ENCODE measurements at places on chromosomes 7 and 10.

DNA sequence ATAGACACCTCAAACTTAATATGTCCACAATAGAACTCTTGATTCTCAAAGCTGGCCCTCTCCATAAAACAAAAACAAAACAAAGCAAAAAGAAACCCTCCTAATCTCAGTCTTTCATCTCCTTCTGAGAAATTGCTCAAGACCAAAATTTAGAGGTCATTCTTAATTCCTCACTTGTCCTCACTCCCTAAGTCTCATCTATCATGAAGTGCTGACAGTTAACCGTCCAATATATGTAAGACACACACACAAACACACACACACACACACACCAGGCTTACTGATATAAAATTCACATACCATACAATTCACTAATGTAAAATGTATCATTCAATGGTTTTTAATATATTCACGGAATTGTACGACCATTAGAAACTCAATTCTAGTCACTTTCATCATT is 17.0 kb upstream of the SVIL start:
- no peak for DNase-seq

GRCh38 chr10:76583711-76584161 is 1053.9 kb downstream of the KCNMA1 start:
- no peak for DNase-seq

- no peak for DNase-seq
Observed at GRCh38 chr7:36210291-36210922, 57.4 kb downstream of the EEPD1 start.

- DNase-seq: no peak
Observed at GRCh38 chr10:102779680-102780526, 36.2 kb downstream of the WBP1L start.

GRCh38 chr10:44978570-44979280 is at the start of gene DEPP1:
Gene DEPP1 (minus strand): TSS chr10:44978809. CDS start chr10:44978030, 779 bp downstream.
- DNase-seq: no peak

DNA sequence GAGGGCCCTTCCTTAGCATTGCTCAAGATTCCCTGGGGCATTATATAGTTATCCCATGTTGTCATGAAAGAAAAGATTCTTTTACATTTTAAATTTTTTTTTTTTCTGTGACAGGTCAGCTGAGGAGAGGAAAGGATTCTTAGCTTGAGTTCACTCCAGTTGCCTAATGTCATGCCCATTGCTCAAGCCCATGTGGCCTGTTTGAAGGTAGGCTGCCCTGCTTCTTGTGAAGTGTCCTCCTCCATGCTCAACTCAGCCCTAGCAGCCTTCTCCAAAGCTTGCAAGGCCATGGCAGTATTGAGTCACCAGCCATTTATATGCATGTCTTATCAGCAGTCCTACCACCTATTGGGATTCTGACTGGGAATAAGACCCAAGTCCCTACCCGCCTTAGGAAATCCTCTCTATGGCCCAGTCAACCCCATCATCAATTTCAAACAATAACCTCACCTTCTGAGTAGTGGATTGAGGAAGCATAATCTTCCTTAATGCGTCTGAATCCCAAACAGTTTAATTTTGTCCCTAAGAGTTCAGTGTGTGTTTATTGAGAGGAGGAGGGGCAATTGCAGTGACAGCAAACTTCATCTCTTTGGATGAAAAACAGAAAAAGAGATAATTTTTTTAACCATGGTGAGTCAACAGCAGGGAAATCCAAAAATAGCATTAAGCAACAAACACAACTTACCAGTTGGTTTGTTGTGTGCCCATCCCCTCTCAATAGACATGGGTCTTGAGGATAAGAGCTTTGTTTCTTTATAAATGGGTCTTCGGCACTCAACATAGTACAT is 38.6 kb upstream of the WASL start:
- DNase-seq: no peak

- no peak for DNase-seq
Observed at GRCh38 chr7:55130395-55131141, 111.8 kb downstream of the EGFR start.

DNA sequence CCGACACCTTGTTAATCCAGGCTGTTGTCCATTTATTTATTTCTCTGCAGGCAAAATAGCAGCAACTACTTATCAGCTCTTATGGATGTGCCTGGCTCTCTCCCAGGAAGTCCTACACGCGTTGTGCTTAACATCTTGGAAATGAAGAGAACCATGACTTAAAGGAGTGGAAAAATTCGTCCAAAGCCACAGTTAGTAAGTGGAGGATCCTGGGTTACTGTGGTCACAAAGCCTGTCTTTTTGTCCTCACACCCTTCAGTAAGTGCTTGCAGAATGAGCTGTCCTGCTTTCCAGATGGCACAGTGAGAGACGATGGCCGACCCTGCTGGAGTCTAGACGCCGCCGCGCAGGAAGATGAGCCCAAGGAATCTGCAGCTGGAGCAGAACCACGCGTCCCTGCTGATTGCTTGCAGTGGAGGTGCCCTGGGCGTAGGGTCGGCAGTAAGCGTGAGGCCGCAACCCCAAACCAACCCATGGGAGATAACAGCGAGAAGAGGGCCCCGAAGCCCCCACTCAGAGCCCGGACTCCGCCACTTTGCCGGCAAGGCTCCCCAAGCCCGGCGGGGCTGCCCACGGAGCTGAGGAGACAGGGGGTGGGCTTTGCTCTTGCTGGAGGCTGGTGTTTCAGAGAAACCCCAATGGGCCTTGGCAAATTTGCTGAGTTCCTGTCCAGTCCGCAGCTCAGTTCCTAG is 178.6 kb downstream of the CXCL12 start:
- DNase-seq: no peak

DNA sequence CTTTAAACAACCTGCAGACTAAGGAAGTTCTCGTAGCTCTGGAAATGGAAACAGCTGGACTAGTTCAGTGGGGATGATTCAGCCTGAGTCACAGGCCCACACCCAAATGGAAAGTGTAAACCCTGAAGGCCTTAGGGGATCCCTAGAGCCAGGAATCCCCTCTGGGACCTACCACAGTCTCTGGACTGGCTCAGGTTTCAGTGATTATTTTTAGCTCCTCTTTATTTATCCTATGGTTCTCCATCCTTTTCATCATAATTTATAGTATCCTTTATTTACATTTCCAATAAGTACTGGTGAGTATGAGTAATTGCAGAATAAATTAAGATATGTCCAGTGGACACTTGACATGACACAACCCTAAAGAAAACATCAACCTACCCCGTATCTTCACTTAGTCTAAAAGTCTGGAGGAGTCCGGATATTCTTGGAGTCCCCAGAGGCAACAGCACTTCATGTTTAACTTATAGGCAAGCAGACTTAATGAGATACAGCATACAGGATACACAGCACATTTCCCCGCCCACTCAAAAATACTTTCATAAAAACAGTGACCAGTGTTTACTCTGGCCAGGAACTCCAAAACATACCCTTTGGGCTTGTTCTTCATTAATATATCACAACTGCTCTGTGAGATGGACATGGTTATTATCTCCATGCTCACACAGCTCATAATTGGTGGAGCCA is 28.4 kb upstream of the SEMA3E start:
- DNase-seq: no peak

- DNase-seq: no peak
Observed at GRCh38 chr7:698515-699475, 27.7 kb upstream of the DNAAF5 start.

DNA sequence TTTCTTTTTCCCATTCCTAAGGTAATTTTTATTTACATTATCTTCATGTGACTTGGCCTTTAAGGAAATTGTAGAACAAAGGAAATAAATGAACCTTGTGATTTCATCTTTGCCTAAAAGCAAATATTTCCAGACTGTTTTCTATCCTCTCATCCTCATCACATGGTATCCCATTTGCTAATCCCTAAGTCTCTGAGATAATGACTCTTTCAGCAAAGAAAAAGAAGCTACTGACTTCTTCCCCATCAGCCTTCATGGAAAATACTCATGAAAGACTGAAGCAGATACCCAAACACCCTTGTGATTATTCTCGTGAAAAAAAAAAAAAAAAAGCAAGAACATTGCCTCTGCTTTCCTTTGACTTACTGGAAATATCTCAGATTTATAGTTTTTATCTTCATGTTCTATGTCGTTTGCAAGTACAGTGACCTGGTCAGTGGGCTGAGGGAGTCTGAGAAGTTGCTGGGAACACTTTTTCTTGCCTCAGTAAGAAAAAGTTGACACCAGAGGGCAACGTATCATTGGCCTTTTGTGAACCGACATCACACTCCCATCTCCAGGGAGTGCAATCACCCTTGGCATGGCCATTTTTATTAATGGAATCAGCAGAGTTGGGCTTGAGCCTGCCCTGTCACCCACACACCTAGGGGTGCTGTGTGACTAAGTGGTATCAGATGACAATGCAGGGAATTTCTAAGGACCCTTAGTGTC is 246.0 kb upstream of the KMT2E start:
- DNase-seq: no peak

- DNase-seq: no peak
Observed at GRCh38 chr7:84513061-84513460, 318.5 kb upstream of the SEMA3A start.

DNA sequence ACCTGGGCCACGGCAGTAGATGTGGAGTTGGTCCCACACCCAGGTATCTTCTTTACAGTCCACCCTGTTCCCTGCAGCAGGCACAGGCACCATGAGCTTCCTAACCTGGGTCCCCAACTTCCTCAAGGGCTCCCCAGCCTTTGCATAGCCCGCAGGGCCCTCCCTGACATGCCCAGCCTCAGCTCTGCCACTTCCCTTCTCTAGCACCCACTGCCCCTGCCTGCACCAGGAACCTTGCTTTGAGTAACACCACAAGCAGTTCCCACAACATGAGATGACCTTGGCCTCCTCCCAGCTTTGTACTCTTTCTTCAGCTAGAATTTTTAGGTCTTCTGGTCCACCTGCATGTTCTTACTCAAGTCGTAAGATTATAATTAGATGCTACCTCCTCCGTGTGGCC is 92.2 kb upstream of the ZPBP start:
- no peak for DNase-seq

GRCh38 chr10:124001391-124002148 is 91.8 kb downstream of the CHST15 start:
- DNase-seq: no peak

GRCh38 chr10:102399217-102400021 is 3.9 kb downstream of the NFKB2 start:
- DNase-seq: peak; percentile 86

DNA sequence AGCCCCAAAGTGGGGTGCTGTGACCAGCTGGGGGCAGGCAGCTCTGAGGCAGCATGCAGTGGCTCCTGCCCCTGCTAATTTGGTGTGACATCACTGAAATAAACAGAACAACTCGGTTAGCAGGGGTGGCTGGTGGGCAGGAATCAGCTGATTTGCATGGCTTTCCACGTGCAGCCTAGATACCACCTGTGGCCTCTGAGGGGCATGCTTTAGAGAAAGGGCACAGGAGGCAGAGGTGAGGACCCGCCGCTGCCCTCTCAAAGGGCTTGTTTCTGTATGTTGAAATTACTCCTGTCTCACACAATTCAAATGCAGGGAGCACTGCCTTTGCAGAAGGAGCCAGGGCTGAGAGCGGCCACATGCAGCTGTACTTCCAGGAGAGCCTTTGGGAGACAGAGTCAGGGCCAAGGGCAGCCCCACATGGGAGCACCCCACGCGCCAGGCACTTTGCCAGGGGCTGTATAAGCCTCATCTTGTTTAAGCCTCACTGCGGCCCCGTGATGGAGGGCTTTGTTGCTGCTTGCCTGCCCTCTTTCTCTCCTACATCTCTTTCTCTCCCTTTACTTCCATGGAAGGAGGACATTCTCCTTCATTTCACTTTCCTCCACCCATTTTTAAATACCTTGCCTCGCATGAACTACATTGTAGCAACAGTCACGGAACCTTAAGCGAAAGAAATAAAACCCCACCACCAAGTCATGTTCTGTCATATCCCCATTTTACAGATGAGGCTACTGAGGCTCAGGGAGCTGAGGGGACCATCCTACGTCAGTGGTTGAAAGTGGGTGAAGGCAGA is 137.7 kb downstream of the ZMIZ1 start:
- DNase-seq: no peak

DNA sequence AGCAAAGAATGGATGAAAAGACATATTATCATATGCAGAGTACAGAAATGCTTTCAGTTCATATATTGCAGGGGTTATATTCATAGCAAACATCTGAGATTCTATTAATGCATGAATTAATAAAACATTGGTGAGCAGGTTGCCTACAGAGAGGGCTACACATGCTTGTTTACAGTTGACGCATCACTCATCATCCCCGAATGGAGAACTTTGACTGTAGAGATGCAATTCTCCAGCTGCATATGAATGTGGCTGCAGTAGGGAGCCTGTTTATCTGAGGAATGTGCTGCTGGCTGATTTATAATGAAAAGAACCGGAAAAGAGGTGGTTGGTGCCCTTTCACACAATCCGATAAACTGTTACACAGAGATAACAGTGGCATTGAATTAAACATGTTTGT is 116.5 kb downstream of the GRM3 start:
- DNase-seq: no peak

- DNase-seq: no peak
Observed at GRCh38 chr10:85138046-85138445, 809.7 kb downstream of the CCSER2 start.

DNA sequence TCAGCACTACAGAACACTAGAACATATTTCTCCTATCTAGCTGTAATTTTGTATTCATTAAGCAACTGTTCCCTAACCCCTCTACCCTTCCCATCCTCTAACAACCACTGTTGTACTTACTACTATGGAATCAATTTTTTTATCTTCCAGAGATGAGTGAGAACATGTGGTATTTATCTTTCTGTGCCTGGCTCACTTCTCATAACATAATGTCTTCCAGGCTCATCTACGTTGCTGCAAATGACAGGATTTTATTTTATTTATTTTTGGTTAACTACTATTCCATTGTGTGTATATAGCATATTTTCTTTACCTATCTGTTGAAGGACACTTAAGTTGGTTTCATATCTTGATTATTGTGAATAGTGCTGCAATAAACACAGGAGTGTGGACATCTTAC is 200.9 kb upstream of the CHRM2 start:
- no peak for DNase-seq

DNA sequence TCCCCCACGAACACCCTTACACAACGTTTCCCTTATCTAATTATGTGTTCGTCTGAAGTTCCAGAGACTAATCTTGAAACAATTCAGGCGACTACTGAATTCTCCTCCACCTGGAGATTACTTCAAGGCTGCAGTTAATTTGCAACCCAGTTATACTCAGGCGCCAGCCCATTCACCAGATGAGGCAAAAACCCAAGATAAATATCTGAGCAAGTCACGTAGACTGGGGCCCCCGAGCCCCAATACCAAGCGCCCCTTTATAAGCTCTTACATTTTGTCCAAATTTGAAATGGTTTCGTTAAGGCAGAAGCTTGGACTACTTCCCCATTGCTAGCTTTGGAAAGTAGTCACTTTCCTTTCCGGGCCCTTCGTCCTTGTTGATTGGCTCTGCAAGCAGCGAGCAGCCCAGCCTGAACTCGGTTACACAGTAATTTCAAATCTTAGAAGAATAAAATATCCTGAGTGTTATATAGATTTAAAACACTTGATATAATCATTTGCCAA is 1.2 kb downstream of the TPK1 start:
- peak; percentile 51 for DNase-seq

- no peak for DNase-seq
Observed at GRCh38 chr7:23183279-23184012, 1.6 kb downstream of the NUP42 start.
